ENCODE measurements at places on chromosomes 3 and 15.
A peak's percentile ranks its signal among the peaks of the same experiment; 100 is the strongest.

GRCh38 chr3:156825795-156826143 lies 384 bp upstream of the LEKR1 start:
- no peak for DNase-seq

GRCh38 chr15:99732751-99733267 lies 428 bp downstream of the LYSMD4 start:
- DNase-seq, result no peak

GRCh38 chr3:11757441-11757875 lies 89.2 kb downstream of the TAMM41 start:
- DNase-seq, result no peak

DNA sequence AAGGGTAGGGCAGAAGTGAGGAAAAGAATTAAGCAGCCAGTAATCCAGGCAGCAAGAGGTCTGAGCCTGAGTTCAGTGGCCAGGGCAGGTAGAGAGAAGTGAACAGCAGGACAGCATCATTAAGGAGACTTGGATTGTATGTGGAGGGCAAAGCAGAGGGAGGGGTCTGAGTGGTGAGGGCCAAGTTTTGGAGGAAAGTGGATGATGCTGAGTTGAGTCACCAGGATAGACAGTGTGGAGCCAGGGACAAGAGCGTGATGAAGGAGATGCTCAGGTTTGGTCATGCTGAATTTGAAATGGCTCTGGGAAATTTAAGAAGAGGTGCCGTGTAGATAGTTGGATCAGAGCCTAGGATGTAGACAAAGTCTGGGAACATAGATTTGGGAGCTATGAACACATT lies 93.1 kb downstream of the ARHGEF26 start:
- DNase-seq, result no peak

DNA sequence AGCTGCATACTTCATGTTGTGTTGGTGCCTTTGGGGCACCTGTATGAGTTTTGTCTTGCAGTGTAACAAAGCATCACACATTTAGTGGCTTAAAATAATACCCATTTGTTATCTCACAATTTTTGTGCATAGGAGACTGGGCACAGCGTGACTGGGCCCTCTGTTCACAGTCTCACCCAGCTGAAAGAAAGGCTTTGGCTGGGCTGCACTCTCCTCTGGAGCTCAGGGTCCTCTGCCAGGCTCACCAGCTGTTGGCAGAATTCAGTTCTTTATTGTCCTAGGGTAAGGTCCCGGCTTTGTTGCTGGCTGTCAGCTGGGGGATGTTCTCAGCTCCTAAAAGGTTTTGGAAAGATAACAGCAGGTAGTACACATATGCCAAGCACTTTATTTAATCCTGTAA lies 263.3 kb downstream of the CLSTN2 start:
- DNase-seq, result no peak

DNA sequence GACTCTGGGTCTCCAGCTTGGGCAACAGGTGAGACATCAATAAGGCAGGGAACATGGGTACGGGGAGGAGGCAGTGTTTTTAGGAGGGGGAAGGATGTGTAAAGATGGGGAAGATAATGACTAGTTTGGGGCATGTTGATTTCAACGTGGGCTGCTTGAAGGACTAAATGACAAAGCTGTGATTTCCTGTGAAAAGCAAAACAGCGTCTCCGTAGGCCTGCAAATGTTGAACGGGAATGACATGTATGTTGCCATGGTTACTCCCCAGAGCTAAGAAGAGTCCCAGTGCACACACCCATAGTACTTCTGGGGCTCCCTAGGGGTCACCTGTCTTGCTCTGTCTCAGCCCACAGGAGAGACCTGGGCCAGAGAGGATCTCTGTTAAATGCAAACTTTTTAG lies 71.3 kb upstream of the ETV5 start:
- no peak for DNase-seq

- no peak for DNase-seq
Observed at GRCh38 chr3:162534431-162534830, 1037.8 kb downstream of the OTOL1 start.

DNA sequence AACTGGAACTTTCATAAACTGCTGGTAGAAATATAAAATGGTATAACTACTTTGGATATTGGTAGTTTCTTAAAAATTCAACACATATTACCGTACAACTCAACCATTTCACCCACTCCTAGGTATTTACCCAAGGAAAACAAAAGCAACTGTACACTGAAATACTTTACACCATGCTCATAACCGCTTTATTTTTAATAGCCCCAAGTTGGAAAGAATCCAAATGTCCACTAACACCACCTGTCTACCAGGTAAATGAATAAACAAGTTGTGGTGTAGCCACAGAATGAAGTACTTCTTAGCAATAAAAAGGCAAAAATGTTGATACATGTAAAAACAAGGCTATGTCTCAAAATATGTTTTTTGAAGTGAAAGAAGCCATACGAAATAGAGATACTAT lies 215.9 kb upstream of the PEX5L start:
- DNase-seq, result no peak

GRCh38 chr3:17059989-17060550 lies 175.3 kb downstream of the PLCL2 start:
- no peak for DNase-seq

GRCh38 chr3:170835336-170835735 lies 34.7 kb downstream of the RPL22L1 start:
- DNase-seq, result no peak

DNA sequence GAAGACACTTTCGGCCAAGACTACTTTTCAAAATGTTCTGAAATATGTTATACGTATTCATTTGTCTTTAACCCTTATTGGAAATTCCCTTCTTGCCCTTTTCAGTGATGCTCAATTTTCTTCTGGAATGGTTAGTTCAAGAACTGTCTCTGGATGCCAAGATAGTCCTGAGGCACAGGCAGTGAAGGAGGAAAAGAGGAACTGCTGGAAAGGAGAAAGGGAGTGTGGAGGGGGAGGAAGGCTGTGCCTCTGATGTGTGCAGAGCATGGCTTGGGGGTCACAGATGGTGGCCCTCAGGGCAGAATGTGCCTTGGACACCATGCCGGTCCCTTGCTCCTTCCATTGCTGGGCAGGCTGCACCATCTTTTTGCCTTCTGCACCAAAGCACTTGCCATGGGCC lies 73.7 kb downstream of the CEP63 start:
- DNase-seq, result no peak

- DNase-seq, result no peak
Observed at GRCh38 chr3:49134471-49135265, 1.8 kb upstream of the LAMB2 start.

- DNase-seq, result no peak
Observed at GRCh38 chr3:155995525-155996370, 124.6 kb upstream of the KCNAB1 start.

- no peak for DNase-seq
Observed at GRCh38 chr3:52743721-52744120, 27.0 kb downstream of the NEK4 start.

DNA sequence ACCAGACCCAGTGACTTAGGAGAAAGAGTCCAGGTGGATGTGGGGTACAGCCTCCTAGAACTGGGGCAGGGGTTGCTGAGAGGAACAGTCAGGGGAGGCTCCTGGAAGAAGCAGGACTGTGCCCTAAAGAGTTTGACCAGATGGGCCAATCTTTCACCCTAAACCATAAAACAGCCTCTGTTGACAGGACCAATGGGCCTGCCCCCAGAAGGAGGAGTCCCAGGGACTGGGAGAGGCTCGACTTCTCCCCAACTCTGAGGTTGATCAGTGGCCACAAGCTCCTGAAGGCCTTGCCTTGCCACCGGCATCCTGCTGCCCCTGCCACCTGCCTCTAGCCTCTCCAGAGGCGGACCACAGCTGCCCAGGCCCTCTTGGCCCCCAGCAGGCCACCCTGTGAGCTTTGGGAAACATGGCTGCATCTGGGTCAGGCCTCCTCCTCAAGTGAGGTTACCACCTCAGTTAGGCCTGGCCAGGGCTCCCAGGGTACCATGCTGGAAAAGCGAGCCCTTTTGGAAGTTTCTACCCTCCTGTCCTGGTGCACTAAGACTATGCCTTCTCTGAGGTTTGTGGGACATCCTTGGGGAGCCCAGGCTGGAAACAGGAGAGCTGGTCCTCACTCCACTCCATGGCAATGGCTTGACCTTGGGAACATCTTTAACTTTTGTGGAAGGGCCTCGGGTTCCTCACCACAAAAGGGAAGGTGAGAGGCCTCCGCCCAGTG lies 2.8 kb downstream of the VIPR1 start:
- DNase-seq, result no peak

DNA sequence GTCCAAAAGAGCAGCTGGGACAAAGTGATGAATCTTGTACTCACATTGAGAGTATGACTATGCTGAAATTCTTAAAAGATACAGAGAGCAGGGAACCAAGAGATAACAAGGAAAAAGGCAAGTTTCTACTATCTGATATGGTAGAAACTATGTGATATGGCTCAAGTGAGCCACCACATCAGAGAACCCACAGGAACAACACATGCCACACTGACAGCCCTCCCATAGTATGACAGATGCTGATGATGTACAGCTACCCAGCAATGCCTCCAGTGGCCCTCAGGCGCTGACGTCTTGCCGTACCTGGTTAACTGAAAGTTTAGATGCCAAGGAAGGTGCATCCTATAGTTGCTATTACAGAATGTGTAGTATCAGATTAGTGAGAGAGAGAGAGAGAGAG lies 42.4 kb downstream of the CHAC1 start:
- DNase-seq, result no peak

- no peak for DNase-seq
Observed at GRCh38 chr3:129441215-129441614, 1.2 kb downstream of the IFT122 start.

GRCh38 chr3:114874522-114874971 lies 272.5 kb downstream of the ZBTB20 start:
- no peak for DNase-seq

DNA sequence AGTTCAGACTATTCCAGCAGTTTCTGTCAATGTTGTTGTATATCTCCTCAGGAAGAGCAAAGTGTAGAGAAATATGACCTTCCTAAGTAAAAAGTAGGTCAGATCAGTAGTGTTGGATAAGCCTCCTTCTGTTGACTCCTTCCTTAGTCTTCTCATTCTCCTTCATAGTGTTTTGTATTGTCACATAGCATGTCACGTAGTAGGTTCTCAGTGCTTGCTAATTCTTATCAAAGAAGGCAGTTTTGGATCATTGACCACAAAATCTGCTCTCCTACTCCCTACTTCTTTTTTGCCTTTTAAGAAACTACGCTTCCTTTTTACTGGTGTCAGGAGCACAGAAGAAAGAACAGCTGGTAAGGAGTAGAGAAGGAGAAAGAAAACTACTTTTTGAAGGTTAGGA lies 1.0 kb upstream of the MGA start:
- no peak for DNase-seq

- no peak for DNase-seq
Observed at GRCh38 chr3:177345973-177346503, 148.8 kb upstream of the TBL1XR1 start.

DNA sequence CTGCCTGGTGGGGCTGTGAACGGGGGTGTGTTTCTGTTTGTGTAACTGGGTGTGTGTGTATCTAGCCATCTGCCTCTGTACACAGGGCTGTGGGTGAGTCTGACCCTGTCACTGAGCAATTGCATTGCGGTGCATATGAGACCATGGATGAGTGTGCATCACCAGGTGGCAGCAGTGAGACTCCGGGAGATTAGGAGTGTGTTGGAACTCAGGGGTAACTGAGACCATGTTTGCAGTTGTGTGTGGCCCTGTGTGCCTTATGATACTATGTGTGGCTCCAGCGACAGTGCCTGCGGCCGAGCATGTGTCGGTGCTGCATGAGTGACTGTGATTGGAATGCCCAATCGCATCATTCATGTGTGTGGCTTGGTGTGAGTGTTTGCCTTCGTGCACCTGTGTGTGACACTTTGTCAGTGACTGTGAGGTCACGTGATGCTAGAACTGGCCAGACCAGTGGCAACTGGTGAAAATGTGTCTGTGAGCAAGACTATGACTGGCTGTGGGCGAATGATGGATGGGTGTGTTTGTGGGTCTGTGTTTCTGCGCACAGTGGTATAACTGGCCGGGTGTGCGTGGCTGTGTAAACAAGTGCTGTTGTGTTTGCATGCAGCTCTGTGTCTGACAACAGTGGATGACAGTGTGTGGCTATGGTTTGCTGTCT lies 14.0 kb downstream of the VILL start:
- no peak for DNase-seq

DNA sequence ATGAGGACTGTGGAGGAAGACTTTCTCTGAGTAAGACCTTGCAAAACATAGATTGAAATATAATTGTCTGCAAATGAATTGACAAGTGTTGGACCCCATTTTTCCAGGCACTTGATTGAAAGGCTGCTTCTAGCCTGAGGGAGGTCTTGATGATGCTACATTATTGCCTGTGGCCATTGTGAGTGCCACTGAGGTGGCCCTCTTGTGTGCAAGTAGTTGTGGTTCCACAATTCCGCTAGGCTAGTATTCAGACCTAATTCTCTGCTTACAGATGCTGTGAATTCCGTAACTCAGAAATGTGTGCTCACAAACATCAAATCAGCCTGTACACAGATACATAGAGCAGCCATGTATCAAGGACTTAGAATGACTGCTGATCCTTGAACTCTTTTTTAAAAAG lies 34.7 kb downstream of the FNDC3B start:
- DNase-seq, result no peak

GRCh38 chr3:36674816-36675215 lies 89.5 kb downstream of the DCLK3 start:
- DNase-seq, result no peak

GRCh38 chr3:61111825-61112224 lies 139.4 kb downstream of the FHIT start:
- no peak for DNase-seq

- DNase-seq, result no peak
Observed at GRCh38 chr3:34724916-34725499, 914.3 kb upstream of the ARPP21 start.

DNA sequence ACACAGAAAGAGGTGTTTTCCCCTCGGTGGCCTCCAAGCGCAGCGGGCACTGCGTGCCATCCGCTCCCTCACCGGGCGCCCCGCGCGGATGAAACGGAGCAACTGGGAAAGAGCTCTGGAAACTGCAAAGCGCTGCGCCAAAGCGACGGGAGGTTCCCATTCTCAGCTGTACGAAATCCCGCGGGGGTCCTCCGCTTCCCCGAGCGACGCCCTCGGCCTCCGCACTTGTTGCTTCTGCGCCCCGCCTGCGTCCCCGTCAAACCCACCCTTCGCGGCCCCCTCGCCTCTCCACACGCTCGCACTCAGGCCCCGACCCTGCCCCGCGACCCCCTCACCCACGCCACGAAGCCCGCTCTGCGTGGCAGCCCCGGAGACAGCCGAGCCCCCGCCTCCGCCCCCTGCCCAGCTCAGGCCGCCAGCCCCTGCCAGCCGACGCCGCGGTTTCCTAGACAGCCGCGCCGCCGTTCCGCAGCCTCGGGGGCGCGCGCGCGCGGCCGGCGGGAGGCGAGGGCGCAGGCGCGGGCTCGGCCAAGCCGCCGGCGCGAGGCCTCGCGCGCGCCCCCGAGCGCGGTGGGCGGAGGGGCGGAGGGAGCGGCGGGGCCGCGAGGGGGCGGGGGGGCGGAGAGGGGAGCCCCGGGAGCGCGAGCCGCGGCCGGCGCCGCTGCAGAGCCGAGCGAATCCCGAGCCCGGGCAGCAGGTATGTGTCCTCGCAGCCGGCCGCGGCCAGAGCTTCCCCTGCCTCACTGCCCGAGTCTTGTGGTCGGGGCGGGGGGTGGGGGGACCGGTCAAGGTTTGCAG lies at the start of gene TMEM266:
TMEM266 (plus strand) TSS at position 666 of the 798 bp plus-strand sequence. CDS start 74,279 bp downstream, outside the sequence.
- DNase-seq, result peak; percentile 40

GRCh38 chr15:77710206-77710605 lies 77.5 kb upstream of the LINGO1 start:
- no peak for DNase-seq

- DNase-seq, result no peak
Observed at GRCh38 chr15:92468991-92469390, 75.3 kb downstream of the ST8SIA2 start.
